AG09319 (cell line): ENCODE measurements at places on chromosomes 2 and 18.

GRCh38 chr2:27571681-27572080 is 11.2 kb upstream of the ZNF512 start:
- no peak for DNase-seq

DNA sequence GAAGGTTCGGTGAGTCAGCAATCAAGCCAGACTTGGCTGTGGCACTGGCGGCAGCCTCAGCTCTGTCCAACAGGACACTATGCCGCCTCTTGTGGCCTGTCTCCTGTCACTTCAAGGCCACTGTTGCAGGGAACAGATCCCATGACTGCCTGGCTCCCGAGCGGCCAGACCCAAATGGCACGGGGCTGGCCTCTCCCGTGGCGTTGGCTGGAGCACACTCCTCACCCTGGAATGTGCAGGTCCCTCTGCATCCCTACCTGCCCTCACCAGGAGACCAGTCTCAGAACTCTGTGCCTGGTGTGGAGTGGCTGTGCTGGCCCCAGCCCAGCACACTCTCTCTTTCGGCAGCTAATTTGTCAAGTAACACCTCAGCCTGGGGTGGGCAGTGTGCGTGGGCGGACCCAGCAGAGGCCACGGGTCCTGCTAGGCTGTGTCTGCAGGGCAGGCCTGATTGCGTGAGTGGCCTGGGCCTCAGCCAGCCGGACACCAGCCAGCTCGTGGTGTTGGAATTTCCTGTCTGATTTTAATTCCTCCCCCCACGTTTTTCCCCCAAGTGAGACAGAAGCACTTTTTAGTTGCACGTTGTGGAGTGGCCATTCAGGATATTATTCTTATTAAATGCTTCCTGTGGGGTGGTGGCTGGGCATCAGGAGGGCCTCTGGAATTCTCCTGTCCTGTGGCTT is 179.3 kb downstream of the GLI2 start:
- DNase-seq, result no peak

- DNase-seq, result no peak
Observed at GRCh38 chr2:10647886-10648605, 41.7 kb downstream of the NOL10 start.

DNA sequence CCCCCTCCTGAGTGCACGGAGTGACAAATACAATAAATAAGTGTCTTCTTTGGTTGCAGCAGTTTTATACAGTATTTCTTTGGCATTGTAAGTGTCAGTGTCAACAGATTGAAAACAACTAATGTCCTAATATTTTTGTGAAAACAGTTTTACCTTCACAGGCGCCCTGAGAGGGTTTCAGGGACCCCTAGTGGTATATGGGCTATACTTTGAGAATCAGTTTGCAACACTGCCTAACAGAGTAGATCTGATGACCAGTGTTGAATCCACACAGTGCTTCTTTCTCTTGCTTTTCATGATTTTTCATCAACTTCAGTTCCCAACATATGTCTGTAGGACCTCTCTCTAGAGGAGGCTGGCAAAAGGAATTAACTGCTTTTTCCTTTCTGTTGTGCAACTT is 162.2 kb downstream of the PRPF40A start:
- DNase-seq, result no peak

- no peak for DNase-seq
Observed at GRCh38 chr2:52414561-52415295, 1352.9 kb upstream of the CHAC2 start.

DNA sequence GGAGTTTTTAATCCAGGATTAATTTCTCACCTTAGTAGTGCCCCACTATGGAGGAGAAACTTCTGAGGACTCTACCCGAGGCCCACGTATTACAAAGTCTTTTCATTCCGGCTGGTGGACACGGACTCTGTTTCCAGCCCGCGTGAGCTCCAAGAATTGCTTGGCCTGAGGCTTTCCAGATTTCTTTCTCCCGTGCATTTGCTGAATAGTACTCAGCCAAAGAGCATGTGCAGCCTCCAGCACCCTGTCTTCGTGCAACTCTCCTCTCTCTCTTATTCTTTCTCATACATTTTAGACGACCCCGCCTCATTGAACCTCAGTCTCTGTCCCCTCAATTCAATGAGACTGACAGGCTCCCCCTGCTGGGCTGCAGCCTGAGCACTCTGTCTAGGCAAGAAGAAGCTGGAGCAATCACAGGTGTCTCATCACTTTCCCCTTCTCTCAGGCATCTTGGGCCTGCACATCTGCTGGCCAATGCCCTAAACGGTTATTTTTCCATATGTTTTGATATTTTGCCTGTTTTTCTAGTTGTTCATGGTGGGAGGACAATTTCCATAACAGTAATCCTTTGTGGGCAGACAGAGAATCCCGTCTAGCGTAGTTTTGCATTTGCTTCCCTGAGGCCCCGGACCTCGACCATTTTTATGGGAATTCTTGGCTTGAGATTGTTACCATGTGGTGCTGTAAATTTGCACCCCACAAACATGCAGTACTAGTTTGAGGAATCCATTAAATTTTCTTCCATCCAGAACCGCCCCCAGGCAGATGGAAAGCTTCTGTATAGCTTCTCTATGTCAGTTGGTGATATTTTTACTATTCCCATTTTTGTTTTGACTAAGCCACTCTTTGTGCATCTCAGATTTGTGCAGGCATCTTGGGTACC is 50.1 kb upstream of the LPIN2 start:
- peak; percentile 10 for DNase-seq

- DNase-seq, result no peak
Observed at GRCh38 chr2:37464067-37464466, 119.6 kb downstream of the QPCT start.

DNA sequence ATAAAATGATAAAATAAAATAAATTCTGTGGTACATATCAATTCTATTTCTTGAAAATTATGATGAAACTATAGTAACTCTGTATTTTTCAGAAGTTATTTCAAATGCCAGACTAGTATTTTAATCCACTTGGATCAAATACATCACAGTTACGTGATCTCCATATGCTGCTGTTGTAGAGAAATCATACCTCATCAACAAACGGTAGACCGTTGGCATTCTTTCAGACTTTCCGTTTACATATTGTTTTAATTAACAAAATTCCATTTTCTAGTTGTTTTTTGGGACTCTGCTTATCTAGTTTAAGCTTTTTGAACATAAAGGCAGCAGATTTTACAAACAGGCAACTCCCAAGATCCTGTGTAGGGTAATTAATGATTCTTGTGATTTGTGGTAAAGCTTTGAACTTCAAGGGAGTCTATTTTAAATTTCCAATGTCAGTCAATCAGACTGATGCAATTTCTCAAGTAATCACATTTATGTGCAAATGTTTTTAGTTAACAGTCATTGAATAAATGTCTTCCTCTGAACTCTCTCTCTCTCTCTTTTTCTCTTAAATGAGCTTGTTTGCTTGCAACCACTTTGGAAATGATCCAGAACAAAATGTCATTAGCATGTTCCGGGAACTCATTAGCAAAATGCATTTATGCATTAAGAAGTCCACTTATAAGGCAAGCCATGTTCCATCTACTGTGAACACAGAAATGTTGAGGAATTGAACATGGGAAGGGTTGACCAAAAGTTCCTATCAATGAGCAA is 31.8 kb downstream of the NYAP2 start:
- no peak for DNase-seq

- DNase-seq, result no peak
Observed at GRCh38 chr18:74906184-74906583, 302.8 kb downstream of the PTGR3 start.

DNA sequence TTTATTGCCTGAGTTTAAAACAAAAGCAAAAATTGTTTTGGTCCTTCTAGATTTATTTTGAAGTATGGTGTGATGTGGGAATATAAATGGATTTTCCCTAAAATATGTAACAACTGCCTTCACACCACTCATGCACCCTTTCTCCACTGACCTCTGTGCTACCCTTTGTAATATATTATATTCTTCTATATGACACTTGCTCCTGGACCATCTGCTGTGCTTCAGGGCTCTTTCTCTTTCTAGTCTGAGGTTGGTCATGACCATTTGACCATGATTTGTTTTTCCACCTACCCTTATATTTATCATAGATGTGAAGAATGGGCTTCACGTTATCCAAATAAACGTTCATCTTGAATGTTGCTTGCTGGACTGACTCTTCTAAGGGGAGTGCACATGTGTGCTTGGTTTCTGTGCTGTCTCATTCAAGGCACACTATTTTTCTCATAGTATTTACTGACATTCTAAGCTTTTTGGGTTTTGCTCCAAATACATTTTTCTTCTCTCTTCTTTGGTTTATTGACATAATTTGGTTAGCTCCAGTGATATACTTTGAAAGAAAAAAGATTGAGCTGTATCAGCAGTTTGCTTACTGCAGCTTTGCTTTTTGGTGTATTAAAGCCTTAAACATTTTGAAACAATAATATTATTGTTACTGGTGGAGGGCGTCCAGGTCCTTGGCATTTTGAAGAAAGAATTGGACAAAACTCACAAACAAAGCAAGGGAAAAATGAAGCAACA is 61.8 kb downstream of the VWA3B start:
- no peak for DNase-seq

DNA sequence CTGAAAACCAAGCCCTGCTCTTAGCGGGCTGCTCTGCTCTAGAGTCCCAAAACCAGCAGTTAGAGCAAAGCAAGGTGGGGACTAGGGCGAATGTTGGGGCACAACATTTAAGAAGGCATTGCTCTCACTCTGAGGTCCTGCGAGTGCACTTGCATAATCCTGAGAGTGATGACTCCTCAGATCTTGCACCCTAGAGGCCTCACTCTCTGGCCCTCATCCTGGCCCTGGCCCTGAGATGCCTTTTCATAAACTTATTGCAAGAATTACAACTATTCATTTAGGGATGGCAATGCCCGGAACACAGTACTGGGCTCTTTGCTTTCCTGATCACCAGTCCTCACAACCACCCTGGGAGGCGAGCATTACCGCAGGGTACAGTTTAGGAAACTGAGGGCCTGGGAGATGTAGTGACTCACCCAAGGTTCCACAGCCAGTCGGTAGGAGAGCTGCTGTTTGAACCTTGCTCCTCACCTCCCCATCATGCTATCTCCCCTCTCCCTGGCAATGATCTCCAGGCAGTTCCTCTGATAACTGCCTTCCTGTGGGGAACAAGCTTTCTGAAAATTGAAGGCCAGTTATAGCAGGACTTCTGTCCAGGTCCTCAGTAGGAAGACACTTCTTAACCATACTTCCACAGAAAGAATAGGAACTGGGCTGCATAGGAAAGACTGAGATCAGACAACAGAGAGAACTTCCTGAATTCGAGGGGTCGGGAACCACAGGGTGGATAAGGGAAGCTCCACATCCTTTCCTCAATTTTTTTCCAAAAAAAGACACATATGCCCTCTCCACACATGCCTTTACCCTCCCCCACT is 91.3 kb downstream of the TNS1 start:
- DNase-seq, result no peak

DNA sequence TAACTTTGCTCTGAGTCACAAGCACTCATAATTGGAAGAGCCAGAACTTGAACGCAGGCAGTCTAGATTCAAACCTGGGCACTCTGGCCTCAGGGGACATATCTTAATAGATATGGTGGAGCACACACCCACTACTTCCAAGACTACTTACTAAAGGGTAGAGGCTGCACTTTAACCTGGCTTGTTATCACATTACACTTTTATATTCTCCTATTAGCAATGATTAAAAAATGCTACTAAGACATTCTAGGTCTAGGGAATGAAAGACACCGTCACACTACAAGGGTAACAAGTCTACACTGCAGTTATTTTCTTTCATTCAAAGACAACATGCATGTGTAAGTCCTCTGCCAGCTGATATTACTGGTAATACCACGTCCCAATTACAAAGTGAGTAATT is 258.8 kb downstream of the ZNF521 start:
- DNase-seq, result no peak

DNA sequence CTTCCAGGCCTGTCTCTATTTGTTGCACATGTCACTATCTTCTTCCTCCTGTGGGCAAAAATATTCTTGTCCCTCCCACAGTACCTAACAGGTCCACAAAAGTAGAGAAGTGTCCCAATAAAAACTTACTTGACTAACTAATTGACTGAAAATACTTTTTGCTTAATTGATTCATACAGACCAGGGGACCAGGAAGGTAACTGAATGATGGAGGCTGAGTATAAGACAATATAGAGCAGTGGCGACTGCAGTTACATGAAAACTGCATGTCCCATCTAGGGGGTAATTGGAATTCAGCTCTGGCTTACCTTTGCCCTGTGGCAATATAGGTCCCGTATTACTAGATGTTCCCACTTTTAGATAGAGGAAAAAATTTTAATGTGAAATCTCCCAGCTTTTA is 112.9 kb upstream of the CREB1 start:
- no peak for DNase-seq

DNA sequence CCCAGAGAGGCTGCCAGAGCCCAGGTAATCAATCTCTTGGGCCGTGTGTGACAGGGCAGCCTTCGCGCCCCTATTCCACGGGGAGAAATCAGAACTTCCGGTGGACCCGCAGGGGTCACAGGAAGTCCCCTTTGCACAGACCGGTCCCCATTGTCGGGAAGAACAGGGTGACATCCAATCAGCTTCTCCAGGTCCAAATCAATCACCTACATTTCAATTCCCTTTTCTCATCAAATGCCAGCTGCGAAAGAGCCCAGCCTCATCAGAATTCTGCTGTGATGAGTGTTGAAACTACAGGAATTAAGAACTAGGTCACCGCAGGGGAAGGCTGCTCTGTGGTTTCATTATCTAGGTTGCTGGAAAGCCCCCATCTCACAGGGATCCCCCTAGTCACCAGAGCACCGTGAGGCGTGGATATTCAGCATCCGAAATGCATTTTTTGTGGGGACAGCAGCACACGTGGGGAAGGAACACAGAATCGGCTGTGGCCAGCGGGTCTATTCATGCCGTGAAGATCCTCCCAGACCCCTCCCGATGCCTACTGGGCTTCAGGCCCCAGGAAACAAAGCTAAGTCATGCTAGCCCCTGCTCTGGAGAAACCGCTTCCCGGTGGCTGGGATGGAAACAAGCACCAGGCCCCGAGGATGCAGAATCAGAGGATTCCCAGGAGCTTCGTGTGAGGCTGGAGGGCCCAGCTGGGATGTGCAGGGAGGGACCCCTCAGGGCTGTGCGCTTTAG is 193.7 kb upstream of the ID2 start:
- no peak for DNase-seq

DNA sequence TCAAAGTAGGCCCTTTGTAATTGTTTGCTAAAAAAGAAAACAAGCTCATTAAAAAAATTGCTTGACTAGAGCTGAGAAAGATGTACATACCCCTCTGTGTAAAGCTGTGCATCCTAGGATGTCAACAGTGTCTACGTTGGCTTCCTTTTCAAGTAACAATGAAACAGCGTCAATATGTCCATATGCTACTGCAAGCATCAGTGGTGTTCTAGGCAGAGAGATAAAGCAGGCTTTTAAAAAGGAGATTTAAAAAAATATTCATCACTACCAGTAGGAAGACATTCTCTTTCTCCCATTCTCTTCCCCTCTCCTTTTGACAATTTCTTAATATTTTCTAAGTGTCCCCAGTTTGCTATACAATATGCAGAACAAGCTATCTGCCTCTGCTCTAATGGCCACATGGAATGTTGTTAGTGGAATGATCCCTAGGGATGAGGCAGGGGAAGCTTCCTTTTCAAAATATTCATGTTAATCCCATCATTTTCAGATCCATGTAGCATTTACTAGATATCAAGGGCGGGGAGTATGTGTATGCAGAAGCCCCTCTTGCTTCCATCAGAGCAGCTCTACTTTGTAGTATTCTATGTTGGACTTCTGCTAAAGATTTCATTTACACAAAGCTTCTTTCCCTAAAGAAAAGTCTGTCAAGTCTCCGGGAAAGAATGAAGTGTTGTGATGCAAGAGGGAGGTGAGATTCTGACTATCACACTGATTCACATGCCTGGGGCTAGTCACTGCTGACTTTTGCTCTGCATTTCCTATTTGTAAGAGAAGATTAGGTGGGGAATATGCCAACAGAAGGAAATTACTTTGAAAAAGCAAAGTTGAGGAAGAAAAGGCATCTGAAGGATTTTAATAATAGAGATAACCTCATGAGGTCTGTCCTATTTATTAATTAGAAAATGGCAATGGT is 81.5 kb upstream of the PGAP1 start:
- DNase-seq, result no peak
